ENCODE measurements at places on chromosomes 1 and 21. TPM values are rescaled to one million over a fixed set of nuclear protein-coding genes. Genes with fewer than 3 reads are reported as not detected.

DNA sequence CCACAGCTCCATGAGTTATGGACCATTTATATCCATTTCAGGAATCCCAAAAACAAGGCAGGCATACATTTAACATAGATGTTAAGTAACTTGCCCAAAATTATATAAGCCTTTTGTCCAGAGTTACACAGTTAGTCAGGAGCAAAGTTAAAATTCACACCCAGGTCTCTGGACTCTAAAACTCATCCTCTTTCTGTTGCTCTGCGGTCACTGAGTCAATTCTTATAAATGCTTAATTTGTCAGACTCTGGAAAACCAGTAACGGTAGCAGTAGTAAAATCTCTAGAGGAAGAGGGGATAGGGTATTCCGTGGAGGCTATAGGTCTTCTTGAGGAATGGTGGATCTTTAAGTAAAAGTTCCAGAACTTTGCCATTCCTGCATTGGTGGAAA is 223.6 kb upstream of the JUN start:
- no peak for DNase-seq

DNA sequence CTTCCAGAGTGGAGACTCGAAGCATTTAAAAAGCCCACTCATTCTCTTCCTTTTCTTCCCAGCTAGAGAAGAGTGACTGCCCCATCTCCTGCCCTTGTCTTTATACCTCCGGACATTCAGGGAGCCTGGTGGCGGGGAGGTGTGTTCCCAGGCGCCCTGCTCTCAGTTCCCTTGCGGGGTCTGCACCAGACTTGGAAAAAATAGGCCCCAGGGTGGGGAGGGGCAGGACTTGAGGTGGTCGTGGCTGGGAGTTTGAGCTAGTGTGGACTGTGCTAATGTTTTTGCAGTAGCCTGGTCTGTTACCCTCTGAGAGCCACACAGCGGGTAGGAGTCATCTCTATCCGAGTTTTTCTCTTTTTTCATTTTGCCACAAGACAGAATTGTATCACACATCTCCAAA is 139.1 kb downstream of the PEX14 start:
- no peak for DNase-seq

DNA sequence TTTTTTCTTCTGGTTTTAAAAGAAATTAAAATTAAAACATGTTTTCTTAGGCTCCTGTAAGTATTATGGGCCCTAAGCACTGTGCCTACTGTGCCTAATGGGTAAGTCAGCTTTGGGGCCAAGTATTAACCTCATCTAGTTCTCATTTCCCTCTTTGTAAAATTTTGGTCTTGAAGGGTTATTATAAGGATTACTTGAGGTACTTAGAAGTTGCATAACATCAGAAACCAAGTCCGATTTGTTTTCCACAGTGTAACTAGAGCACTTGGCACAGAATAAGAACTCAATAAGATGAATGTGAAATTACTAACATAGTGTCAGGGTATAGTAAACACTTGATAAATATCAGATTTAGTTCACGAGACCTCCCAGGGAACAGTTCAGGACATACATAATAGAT is 16.4 kb upstream of the OSBPL9 start:
- no peak for DNase-seq

- no peak for DNase-seq
Observed at GRCh38 chr1:212689758-212690529, 9.7 kb downstream of the BATF3 start.

Gene CLCA1
- total RNA-seq: 1.5 TPM

DNA sequence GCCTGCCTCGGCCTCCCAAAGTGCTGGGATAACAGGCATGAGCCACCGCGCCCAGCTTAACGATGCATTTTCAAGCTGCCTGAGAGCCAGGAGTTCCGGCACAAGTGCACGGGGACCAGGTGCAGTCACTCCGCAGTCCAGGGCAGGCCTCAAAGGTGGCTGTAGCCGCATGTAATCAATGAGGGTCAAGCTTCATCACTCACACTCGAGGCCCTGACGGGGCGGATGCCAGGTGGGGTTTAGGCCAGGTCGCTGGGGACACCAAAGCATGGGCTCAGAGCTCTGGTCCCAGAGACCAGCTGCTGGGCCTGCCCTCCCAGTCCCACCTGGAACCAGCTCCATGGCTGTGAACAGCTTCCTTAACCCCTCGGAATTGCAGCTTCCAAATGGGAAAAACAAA is 26.1 kb upstream of the GPR153 start:
- DNase-seq: no peak

DNA sequence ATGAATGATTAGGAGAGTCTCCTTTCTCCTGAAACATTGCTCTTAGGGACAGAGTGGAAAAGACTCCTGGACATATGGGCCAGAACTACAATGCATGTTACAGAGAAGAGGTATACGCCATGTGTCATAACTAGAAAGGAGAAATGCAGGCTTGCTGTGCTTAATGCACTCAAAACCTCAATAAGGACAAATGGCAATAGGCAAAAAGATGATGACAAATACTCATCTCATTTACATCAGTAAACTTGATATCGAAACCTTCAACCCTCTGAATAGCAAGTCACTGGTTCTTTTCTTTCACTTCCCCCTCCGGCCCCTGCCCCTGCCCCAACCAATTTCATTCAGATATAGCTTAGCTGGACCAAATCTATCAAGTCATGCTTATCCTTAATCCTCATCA is 1.9 kb upstream of the GPR88 start:
- DNase-seq: no peak
